ENCODE measurements at places on chromosomes 16 and 17.

DNA sequence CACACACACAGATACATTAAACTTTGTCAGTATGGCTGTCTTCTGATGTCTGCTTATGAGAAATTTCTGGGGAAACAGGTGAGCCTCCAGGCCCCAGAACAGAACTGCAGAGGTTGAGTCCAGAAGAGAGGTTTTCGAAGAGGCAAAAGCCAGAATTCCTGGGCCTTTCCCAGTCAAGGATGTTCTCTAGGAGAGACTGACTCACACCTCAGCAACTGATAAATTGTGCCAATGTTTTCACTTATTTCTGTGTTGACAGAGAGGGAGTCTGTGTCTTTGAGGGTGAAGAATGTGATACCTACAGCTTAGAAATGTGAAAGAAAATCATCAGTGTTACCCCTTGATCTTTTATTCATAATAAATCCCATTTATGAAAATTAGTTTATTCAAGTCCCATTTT is 30.3 kb downstream of the LDHD start:
- no peak for DNase-seq

- DNase-seq = peak; percentile 32
Observed at GRCh38 chr16:26672206-26672605, 394.5 kb upstream of the C16orf82 start.

DNA sequence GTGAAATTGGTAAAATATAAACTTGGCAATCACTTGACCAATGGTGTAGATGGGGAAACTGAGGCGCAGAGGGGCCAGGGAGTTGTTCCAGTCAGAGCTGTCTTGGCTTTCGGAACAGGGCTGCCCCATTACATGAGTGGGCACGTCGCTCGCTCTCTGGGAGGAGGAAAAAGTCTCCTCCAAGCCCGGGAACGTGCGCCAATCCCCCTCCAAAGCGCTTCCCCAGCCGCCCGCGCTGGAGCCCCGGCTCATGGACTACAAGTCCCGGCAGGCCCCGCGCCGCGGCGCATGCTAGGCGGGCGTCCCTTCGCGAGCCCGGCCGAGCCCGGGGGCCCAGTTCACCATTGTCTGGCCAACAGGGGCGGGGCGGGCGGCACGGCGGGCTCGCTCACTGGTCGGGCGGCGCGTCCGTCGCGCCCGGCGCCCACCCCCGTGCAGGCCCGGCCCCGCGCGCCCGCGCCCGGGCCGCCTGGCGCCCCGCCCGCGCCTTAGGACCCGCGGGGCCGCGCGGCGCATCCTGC is at the start of gene LLGL1:
LLGL1 (plus strand) TSS at position 515 of the 521 bp plus-strand sequence. CDS start 48 bp downstream, outside the sequence.
- DNase-seq = peak; percentile 88

GRCh38 chr16:70290949-70291519 is 1.7 kb upstream of the AARS1 start:
- no peak for DNase-seq

- DNase-seq = no peak
Observed at GRCh38 chr17:28878981-28879380, 18.6 kb downstream of the FLOT2 start.

DNA sequence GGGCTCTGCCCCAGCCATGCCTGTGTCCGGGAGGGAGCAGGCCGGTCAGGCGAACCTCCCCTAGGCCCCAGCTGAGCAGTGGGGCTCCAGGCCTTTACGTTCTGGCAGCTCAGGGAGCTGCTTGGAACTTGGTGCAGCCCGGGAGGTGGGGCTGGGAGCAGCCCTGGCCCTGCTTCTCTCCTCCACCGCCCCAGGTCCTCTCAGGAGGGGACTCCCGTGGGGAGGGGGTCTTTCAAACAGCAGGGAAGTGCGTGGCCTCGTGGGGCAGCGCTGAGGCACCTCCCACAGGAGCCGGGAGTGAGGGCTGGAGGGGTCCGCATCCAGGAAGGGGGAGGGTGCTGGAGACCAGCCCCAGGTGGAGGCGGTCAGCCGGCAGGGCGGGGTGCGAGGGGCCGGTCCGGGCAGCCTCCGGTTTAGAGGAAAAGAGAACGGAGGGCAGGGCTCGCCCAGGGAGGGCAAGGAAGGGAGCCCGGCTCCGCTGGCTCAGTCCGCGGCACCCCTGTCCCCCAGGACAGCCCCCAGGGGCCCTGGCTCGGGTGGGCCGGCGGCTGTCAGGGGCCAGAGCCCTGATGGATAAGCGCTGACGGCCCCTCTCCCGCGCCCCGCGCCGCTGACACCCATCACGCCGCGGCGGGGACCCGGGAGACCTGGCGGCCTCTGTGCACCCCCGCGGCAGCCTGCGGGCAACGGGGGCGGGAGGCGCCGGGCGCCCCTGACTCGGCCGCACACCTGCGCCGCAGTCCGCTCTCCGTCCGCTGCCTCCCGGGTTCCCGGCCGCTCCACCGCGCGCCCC is 587 bp upstream of the PRR35 start:
- no peak for DNase-seq

DNA sequence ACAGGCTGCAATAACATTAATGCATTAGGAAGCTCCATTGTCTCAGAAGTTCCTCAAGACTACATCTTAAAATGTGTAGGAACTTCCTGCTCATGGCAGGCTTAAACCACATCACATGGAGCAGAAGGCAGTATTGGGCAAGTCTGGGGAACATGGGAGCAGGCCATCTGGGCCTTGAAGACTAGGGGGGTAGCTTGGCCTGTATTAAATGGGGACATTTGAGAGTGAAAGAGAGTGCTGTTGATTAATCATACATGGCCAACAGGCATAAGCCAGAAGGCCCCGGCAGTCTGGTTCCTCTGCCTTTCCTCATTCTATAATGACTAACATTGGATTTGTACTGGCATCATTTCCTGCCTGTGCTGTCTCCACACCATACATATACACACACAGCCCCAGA is 25.2 kb upstream of the SLC5A11 start:
- DNase-seq = no peak

DNA sequence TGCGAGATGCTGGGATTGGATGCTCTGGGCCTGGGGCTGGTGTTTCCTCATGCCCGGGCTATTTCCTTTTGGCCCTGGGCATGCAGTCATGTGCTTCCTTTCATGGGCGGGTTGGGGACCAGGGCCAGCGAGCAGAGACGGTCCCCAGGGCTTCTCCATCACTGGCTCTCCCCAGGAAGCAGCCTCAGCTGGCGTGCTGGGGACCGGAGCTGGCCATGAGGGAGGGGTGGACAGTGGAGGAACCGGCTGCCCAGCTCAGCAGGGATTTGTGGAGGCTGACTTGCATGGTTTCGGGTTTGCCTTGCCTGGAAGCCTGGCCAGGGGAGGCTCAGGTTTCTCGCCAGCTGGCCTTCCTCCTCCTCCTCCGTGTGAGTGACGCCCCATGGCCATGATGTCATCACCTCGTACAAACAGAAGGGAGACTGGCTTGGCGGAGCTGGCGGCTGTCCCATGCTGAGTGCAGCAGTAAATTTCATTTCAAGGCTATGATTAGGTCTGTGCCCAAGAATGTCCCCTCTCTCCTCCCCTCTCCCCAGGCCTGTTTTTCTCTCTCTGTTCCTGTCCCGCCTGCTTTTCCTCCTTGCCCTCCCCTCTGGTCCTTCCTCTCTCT is 8.9 kb upstream of the TIMP2 start:
- no peak for DNase-seq

- no peak for DNase-seq
Observed at GRCh38 chr17:67160791-67161190, 84.2 kb downstream of the HELZ start.

GRCh38 chr17:66612993-66613392 is 221.9 kb upstream of the CACNG5 start:
- DNase-seq = no peak

DNA sequence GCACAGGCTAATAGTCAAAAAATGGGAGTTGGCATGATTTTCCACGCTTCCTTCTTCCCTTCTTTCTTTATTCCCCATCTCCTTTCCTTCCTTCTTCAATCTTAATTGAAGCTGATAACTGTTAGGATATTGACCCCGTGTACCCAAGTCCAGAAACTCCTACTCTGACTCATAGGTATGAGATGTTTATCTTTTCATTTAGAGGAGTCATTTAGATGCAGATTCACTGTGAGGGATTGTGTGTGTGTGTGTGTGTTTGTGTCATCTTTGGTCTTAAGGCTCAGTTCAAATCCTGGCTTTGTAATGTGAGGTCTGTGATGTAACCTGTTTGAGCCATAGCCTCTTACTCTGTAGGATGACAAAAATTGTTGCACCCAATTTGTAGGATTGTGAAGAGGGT is 332.0 kb upstream of the MAF start:
- no peak for DNase-seq

DNA sequence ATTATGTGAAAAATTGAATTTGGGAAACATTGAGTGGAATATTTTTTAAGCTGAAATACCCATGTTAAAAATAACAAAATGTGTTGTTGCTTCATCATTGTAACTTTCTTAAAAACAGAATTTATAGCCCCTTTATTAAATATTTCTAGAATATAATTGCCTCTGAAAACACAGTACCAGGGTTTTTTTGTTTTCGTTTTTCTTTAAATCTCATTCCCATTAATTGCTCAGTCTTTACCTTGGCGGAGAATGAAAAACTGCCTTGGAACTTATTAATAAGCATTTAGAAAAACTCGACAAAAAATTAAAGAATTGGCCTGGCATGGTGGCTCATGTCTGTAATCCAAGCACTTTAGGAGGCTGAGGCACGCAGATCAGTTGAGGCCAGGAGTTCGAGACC is 195.2 kb upstream of the TBX2 start:
- DNase-seq = no peak

GRCh38 chr16:68287276-68288251 is 23.2 kb downstream of the SLC7A6OS start:
- no peak for DNase-seq

- DNase-seq = no peak
Observed at GRCh38 chr17:13561606-13562270, 40.0 kb downstream of the HS3ST3A1 start.

DNA sequence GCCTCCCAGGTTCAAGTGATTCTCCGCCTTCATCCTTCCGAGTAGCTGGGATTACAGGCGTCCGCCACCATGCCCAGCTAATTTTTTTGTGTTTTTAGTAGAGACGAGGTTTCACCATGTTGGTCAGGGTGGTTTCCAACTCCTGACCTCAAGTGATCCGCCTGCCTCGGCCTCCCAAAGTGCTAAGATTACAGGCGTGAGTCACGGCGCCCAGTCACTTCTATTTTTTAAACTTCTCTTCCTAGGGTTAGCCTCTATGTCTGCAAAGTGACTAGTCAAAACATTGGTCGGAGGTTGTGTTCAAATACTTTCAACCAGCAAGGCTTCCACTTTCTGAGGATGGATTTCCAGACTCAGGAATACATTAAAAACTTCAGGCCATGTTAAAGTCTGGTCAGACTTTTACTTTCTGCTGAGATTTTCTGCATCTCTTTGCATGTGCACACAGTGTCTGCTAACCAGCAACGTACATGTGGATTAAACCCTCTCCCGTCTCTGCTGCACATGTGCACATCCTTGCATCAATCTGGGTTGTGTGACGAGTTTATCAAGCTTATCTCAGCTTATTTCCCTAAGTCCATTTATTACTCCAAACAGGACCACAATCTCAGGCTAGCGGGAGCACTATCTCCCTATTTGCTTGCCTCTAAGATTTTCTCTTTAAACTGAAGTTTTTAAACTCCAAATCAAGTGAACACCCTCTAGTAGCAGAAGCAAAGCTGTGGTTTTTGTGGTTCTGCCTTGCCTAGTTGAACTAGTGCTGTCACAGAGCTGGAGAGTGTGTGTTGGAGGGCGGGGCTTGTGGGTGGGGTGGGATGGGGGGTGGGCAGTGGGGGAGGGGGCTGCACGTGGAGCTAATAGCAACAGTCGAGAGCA is 525.2 kb upstream of the GOT2 start:
- DNase-seq = no peak

- no peak for DNase-seq
Observed at GRCh38 chr16:49000594-49000993, 281.0 kb downstream of the CBLN1 start.

DNA sequence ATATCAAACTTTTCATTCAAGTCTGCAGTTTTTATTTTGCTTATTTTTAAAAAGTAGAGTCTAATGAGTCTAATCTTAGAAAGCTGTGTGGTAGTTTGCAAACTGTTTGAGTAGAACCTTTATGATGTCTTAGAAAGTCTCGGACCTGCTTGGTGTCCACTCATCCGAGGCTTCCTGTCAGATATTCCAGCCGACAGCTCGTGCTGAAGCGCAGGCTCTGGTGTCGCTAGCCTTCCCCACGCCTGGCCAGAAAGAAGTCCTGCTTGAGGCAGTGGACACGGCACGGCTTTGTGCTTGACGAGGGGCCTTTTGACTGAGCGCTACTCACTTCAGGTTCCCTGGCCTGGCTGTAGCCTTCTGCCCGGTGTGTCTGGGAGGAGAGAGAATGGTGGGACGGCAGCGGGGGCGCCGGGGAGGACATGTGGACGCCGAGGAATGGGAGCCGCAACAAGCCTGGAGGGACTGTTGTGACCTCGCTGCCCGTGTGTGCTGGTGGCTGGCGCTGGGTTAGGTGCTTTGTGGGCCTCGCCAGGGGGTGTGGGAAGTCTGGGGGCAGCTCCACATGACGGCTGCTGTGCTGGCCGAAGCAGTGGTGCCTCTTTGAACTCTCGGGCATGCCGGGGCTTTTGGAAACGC is 33.5 kb downstream of the BANP start:
- no peak for DNase-seq

GRCh38 chr17:38709864-38710603 is 5.0 kb downstream of the MLLT6 start:
- no peak for DNase-seq

- DNase-seq = no peak
Observed at GRCh38 chr16:64983963-64984362, 137.9 kb downstream of the CDH11 start.

DNA sequence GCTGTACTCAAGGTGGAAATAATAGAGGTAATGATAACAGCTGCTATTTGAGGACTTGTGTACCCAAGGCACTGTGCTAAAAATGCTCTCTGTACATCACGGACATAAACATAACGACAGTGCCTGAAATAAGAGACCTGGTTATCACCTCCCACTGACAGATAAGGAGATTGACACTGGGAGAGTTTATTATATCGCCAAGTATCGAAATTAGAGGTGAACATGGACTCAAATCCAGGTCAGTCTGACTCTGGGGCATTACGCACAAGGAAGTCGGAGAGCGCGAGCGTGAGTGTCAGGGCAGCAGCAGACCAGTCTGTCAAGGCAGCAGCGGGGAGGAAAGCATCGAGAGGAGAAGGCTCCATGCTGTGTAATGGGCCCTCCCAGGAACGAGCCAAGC is 57.1 kb downstream of the GOSR1 start:
- no peak for DNase-seq

DNA sequence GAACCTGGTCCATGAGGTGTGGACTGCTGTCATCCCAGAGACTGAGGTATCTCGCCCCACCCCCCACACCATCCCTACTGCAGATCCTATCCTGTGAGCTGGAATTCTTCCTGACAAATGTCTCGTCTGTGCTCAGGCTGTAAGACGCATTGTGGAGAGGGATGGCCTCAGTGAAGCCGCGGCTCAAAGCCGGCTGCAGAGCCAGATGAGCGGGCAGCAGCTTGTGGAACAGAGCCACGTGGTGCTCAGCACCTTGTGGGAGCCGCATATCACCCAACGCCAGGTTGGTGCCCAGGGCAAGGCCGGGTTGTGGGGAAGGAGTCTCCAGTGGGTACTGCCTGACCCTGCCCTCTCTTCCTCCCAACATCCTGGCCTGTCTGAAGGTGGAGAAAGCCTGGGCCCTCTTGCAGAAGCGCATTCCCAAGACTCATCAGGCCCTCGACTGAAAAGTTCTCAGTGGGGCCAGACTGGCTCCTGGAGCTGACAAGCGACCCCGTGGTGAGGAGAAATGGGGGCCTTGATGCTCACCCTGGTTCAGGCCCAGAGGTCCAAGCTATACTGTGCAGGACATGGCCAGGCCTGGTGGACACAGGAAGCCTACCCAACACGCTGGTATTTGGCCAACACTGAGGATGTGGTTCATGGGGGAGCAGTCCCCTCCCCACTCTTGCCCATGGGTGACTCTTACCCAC is 1.2 kb upstream of the MLX start:
- DNase-seq = no peak

GRCh38 chr16:30764816-30765465 is 2.8 kb downstream of the RNF40 start:
- DNase-seq = no peak

Measured in stimulated activated CD4-positive, alpha-beta T cell treated with anti-CD3 and anti-CD28 coated beads, Interleukin-1b, Interleukin-23, amount 100 ng/mL, for 24 hours (primary cell).